Stimulated activated CD8-positive, alpha-beta memory T cell treated with anti-CD3 and anti-CD28 coated beads, Interleukin-7, amount 100 ng/mL, for 24 hours (primary cell): ENCODE measurements at places on chromosomes 3 and 15.

- no peak for DNase-seq
Observed at GRCh38 chr3:81354119-81354518, 407.3 kb downstream of the GBE1 start.

DNA sequence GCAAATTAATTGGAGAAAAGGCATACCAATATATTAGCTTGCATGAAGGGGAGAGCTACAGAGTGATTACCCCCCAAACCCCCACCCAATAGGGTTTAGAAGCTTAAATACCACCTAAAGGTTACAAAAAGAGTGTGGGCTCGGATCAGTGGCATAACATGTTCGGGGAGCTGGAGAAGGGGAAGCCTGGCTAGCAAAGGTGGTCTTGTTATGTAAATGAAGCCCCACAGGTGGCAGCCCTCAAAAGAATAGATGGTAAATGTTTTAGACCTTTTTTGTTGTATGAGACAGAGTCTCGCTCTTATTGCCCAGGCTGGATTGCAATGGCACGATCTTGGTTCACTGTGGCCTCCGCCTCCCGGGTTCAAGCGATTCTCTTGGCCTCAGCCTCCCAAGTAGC is 10.9 kb upstream of the PXK start:
- DNase-seq = no peak

DNA sequence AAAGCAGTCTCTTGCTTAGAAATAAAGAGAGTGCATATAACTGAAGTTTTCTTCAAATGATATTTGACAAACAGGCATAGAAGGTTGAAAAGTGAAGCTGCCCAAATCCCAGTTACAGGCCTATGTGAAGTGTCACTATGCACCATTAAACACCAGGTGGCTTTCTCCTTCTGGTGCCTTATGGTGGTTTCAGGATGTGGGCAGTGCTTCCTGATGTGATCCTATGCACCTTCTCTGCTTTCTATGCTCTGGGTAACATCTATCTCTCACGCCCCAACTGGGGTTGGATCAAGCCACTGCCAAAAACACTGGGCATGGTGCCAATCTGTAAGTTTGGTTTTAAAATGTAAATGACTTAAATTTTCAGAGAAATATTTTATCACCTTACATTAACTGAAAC is 744.7 kb downstream of the TUSC7 start:
- no peak for DNase-seq

GRCh38 chr15:69810431-69811354 is 287.0 kb downstream of the TLE3 start:
- DNase-seq = no peak

- DNase-seq = no peak
Observed at GRCh38 chr15:41659855-41660234, 360 bp upstream of the MGA start.

GRCh38 chr3:26967501-26967900 is 344.9 kb downstream of the LRRC3B start:
- DNase-seq = no peak

DNA sequence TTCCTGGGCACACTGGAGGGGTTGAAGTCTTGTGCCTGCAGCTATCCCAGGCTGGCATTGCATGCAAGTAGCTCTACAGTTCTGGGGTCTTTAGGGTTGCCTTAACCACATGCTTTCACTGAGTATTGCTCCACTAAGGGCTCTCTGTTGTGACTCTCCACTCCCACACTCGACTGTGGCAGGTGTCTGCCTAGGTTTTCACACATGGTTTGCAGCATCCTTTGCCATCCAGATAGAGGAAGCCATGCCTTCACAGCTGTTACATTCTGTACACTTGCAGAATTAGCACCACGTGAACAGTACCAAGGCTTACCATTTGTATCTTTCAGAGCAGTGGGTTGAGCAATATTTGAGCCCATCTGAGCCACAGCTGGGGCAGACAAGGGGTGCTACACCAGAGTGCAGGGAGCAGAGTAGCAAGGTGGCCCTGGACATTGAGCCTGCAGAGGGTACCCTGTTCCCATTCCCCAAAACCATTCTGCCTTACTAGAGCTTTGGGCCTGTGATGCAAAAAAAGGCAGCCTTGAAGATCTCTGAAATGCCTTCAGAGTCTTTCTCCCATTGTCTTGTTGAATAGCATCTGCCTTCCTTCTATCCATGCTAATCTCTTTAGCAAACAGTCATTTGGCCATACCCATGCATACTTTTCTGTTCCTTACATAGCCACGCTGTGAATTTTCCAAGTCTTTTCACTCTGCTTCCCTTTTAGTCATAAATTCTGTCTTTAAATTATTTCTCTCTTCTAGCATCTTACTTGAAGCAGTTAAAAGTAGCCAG is 95.2 kb upstream of the PLCL2 start:
- DNase-seq = no peak

GRCh38 chr3:62888180-62888579 is 13.0 kb upstream of the CADPS start:
- no peak for DNase-seq
